ENCODE measurements at places on chromosomes 6 and 20.

GRCh38 chr20:55186228-55186627 is 710.8 kb downstream of the DOK5 start:
- DNase-seq, result no peak

- no peak for DNase-seq
Measured at GRCh38 chr6:166162599-166163342, 4.9 kb downstream of the TBXT start.

DNA sequence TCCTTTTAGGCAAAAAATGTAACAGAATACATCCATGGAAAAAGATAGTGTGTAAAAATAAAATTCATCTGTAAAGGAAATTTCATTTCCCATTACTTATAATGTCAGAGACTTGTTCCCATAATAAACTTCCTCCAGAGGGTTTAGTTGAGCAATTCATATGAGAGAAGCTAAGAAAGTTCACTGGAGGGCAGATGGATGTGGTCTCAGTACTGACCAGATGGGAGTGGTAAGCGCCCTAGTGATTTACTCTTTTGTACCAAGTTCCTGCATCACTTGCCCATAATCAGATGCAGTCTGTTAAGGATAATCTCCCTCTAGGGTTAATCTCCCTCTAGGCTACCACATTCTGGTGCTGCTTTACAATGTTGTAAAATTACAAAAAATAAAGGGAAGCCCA is 61.7 kb downstream of the ESF1 start:
- no peak for DNase-seq

DNA sequence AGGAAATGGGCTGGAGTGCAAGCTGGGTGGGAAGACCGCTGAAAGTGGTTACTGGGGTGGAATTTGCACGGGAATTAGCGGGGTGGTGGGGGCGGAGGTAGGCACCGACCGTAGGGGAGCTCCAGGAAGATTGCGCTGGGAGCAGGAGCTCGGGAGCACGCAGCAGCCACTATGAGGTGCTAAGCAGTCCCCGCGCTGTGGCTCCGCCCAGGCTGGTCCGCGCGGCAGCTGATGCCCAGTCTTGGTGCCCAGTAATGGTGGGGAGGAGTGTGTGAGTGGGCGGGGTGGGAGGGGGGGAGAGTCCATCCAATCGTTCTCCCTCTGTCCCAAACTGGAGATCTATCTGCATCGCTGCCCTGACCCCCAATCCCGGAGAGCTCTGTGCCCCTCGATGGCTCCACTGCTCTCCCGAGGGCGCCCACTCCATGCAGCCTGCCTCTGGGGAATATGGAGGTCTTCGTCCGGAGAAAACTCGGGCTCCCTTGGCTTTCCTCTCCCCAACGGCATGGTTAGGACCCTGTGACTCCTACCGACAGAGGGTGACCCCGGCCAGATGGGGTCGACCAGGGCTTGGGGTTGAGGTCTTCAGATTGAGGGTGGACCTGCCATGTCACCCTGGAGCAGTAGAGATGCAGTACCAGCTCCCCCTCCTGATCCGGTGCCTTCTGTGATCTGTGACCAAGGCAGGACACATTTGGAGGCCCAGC is 5.3 kb downstream of the TP53TG5 start:
- no peak for DNase-seq

DNA sequence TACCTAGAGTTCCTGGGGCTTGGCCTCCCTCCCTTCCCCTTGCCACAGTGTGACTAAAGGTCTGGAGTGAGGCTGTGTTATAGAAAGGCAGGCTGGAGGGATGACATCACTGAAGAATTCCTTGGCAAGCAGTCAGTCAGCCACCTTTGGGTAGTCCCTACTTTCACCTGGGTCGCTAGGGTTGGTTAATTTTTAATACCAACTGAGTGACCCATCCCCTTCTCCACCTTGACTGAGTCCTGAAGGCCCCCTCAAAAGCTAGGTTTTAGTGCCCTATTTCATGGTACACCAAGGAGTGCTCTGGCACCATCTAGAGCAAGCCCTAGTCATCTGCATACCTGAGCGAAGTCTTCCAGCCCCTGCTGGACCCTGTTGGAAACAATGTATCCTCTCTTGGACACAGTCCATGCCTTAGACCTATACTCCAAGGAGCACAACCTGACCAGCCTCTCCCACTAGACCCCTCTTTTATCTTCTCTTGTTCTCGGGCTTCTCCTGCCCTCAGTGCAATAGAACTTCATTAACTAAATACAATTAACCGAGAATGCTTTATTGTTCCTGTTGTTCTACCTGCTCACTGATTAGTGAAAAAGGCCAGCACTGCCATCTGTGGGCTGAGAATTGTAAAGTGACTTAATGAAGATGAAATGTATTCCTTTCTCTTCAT is 44.6 kb downstream of the RIN2 start:
- no peak for DNase-seq

- DNase-seq, result no peak
Measured at GRCh38 chr6:25232479-25232878, 46.7 kb upstream of the CARMIL1 start.

DNA sequence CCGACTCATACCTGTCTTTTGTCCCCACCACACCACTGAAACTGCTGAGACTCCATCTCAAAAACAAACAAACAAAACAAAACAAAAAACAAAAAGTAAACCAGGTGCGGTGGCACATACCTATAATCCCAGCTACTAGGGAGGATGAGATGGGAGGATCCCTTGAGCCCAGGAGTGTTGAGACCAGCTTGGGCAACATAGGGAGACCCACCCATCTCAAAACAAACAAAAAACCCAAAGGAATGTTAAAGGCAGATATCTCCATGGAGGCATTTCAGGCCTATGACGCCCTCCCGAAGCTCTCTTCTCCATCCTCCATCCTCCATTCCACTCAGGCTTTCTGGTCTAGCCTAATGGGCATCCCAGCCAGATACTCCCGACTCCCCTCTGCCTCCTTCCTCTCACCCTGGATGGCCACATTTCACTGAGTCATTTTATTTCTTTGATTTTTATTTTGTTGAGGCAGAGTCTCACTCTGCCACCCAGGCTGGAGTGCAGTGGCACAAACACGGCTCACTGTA is 3.2 kb upstream of the SLC4A11 start:
- DNase-seq, result no peak

- no peak for DNase-seq
Measured at GRCh38 chr6:52423971-52424381, 3.8 kb downstream of the EFHC1 start.

GRCh38 chr6:115613488-115613887 is 447.2 kb downstream of the FRK start:
- no peak for DNase-seq

DNA sequence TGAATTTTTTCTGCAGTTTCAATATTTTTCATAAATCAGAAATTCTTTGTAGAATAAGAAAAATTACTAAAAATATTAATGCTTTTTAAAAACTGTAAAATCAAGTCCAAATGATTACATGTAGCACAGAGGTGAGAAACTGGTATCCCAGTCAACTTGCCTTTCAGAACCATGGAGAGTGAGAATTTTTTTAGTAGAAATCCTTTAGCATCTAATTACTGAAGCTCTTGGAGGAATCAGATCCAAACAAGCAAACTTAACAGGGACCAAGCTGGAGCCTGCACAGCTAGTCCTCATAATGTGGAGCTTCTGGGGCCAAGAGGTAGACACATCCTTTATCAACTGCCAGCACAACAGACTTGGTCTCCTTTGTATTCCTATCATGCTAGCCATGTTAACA is 724.5 kb downstream of the TFAP2A start:
- no peak for DNase-seq

DNA sequence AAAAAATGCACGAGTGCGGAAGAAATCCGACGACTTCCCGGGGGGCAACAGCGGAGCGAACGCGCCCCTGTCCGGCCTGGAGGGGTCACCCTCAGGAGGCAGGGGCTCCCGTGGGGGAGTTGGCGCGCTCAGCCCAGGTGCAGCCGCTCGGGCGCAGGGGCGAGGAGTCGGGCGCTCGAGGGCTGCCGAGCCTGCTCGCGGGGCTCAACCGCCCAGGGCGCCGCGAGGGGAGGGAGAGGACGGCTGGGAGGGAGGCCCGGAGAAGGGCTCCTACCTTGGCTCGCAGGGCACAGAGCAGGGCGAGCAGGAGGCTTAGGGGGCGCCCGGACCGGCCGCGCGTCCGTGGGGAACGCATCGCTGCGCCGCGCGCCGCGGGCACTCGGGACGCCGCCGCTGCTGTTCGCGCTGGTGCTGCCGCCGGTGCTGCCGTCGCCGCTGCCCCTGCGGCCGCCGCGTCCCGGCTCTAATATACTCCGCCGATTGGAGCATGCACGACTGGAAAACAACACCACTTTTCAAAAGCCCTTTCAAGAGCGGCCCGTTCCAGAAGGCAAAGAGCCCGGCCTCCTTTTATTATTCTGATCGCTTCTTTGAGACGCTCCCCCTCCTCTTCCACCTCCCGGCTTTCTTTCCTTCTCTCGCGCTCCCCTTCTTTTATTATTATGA is 490 bp downstream of the JAG1 start:
- no peak for DNase-seq

DNA sequence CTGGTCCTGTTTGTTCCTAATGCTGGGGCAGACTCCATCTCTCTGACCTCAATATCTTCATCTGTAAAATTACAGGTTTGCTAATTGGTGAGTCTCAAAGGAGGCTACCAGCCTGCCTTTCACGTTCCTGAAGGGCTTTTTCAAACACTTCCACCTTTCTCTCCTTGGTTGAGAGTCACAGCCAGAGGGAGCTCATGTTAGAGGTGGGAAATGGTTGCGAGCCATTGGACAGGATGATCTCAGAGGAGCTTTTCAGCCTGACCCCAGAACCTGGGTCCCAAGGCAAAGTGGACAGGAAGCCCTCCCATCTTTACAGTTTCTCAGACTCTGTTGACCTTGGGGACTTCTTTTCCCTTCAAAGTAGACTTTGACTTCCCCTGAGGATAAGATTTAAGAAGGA is 37.6 kb downstream of the NDUFAF5 start:
- no peak for DNase-seq

DNA sequence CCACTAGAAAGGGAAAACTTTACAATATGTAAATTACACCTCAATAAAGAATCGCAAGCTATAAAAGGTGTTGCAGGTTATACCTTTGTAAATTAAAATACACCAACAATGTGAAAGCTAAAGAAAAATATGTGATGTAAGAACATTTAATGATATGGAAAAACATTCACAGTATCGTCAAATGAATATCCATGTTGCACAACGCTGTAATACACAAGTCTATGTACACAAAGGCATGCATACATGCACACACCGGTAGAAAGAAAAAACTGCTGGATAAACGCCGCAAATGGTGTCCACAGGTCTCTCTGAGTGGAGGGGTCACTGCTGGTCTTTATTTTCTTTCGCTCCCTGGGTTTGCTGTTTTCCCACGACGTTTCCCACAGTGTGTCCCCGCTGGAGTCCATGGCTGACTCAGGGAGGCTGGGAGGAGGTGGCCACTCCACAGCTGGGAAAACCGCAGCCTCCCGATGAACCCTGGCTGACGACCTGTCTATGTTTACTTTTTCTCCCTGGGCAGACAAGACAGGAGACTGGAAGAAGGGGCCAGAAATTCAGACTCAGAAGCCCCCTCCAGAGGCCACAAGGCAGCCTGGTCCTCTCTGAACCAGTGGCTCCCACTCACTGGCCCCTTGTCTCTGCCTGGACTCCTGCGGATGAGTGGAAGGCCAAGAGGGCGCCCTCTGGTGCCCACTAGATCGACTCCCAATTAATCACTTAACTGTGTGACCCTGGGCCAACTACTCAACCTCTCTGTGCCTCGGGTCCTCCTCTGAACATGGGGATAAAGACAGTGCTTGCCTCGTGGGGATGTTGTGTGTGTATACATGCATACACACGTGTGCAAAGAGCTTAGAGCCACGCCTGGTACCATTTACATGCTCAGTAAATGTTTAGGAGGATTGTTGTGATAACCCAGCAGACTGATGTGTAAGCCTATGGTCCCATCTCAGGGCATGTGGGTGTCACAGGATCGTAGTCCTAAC is 12.8 kb upstream of the BPI start:
- no peak for DNase-seq

DNA sequence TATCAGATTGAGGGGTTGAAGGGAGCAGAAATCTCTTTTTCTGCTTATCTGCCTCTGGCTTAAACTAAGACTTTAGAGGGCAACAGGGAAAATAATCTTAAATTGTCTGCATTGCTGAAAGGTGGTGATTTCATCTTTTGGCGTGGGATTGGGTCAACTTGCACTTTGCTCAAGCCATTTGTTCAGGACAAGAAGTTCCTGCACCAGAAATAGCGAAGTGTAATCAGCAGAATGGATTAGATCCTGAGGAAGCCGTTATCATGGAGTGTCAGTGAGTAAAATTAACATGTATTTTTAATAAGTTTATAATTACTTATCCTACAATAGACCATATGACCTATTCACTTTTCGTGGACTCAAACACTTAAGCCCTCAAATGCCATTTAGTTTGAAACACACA is 249.3 kb downstream of the CD83 start:
- DNase-seq, result no peak

DNA sequence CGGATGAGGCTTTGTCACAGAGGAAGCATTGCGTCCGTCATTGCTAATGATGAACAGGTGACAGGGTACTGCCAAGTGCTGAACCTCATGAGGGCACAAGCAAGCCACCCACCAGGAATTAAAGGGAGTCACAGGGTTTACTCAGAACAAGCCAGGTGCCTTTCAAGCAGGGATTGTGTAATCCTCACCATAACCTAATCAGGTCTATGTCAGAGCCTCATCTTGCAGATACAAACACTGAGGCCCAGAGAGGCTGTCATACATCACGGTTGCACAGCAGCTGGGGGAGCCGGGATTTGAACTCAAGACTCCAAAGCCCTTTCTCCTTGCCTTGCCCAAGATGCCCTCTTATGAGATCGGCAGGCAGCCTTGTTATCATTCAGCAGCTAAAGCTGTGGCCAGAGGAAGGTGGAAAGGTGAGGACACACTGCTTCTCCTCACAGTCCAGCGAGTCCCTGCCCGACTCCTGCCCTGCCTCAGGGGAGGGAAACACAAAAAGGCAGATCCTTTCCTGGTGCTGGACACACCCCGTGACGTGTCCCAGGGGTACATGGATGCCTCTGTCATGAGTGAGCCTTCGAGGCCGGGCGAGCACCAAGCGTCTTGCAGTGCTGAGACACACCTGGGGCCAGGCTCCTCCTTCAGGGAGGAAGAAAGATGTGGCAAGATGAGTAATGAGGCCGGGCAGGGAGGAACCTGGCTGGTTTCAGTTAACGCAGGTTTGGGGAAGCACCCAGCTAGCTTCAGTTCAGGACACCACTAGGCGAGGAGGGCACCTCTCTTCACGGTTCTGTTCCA is 214.9 kb downstream of the LY86 start:
- no peak for DNase-seq

GRCh38 chr6:166036316-166037095 is 131.1 kb downstream of the TBXT start:
- DNase-seq, result no peak

DNA sequence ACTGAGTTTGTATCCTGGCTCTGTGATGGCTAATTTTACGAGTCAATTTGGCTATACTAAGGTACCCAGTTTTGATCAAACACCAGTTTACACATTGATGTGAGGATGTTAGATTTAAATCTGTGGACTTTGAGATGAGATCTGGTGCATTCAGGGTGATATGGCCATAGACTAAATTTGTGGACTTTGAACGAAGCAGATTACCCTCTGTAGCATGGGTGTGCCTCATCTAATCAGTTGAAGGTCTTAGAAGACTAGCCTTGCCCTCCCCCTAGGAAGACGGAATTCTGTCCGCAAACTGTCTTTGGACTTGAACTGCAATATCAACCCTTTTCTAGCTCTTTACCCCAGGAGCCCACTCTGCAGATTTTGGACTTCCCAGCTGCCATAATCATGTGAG is 547.8 kb upstream of the CITED2 start:
- DNase-seq, result no peak
